NCI-H1092 treated with DMSO at 0.1 percent for 48 hours (cell line): ENCODE measurements at places on chromosomes 3 and 15.

GRCh38 chr3:143628971-143629370, 219.3 kb downstream of the SLC9A9 start:
- no peak for DNase-seq

GRCh38 chr3:196979545-196979944, 10.9 kb upstream of the PIGZ start:
- DNase-seq, result no peak

GRCh38 chr3:156160647-156161046, 40.3 kb downstream of the KCNAB1 start:
- no peak for DNase-seq

- no peak for DNase-seq
Measured at GRCh38 chr3:87219611-87220010, 7.5 kb upstream of the CHMP2B start.

GRCh38 chr15:67746022-67746421, 79.3 kb upstream of the SKOR1 start:
- DNase-seq, result no peak

GRCh38 chr3:39601241-39601640, 133.8 kb downstream of the MOBP start:
- peak; percentile 88 for DNase-seq

GRCh38 chr3:61665987-61666386, 104.6 kb downstream of the PTPRG start:
- no peak for DNase-seq

GRCh38 chr3:136651581-136651980, 100.6 kb downstream of the STAG1 start:
- DNase-seq, result no peak

DNA sequence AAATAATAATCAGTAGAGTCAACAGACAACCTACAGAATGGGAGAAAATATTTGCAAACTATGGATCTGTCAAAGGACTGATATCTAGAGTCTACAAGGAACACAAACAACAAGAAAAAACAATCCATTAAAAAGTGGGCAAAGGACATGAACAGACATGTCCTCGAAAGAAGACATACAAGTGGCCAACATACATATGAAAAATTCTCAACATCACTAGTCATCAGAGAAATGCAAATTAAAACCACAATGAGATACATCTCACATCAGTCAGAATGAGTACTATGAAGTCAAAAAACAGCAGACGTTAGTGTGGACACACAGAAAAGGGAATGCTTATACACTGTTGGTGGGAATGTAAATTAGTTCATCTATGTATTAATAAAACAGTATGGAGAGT, 33.7 kb downstream of the SLC2A2 start:
- no peak for DNase-seq

DNA sequence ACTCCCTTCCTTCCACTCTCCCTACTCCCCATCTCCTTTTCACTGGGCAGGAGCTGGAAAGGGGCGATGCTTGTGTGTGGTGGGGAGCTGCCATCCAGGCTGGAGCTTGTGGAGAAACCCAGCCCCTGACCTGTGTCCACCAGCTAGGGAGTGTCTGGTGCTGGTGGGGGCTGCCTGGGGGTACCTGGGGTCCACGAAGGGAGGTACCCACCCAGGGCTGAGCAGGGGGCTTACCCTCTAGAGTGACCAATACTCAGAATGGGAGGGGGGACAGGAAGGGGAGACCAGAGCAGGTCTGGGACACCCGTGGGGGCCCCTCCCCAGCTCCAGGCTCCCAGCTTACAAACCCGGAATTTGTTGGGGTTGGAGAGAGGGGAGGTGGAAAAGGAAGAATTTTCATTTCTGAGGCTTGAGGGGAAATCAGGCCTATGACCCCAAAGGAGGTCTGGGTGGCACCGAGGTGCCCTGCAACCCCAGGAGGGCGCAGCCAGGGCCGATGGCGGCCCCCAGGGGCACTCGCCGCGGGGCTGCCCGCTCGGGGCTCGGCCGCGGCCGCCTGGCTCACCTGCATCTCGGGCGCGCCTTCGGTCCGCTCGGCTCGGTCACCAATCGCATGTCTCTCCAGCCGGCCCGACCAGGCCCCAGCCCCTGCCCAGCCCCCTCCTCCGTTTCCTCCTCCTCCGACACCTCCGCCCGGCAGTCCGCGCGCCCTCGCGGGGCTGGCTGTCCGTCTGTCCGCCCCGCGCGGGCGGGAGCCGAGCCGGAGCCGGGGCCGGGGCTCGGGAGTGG, 773 bp downstream of the LINGO1 start:
- DNase-seq, result no peak

GRCh38 chr3:178673529-178673928, 137.3 kb downstream of the KCNMB2 start:
- no peak for DNase-seq

GRCh38 chr3:146561879-146562278, 17.5 kb upstream of the PLSCR1 start:
- no peak for DNase-seq

DNA sequence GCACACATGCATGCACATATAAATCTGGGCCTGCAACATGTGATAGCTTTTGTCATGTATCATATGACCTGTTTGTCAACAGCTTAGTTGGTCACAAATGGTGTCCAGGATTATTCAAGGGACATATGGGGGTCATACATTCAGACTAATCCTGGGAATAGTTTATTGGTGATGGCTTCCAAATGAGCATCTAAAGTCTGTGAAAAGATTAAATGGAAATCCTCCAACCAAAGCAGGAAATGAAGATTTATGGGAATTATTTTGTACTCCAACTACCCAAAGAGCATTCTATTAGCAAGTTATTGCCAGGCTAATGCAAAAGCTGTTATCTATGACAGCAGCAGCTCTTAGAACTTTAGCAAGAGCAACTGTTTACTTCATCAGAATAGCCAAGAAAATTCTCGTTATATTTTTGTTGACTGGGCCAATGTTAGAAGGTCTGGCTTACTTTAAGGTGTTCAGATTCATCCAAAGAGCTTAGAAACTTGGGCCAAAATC, 7.1 kb downstream of the FSTL1 start:
- no peak for DNase-seq

- no peak for DNase-seq
Measured at GRCh38 chr3:34070831-34071585, 272.6 kb downstream of the PDCD6IP start.

GRCh38 chr3:159861369-159861987, 127.2 kb upstream of the IL12A start:
- no peak for DNase-seq

GRCh38 chr3:192422997-192423342, 304.4 kb downstream of the FGF12 start:
- DNase-seq, result peak; percentile 43

GRCh38 chr3:112627919-112628466, 12.9 kb downstream of the CCDC80 start:
- peak; percentile 34 for DNase-seq

GRCh38 chr3:189927975-189928895, 192.5 kb downstream of the P3H2 start:
- DNase-seq, result no peak

- no peak for DNase-seq
Measured at GRCh38 chr3:29152379-29152778, 128.5 kb upstream of the RBMS3 start.

- no peak for DNase-seq
Measured at GRCh38 chr3:42387802-42388651, 22.4 kb downstream of the LYZL4 start.

DNA sequence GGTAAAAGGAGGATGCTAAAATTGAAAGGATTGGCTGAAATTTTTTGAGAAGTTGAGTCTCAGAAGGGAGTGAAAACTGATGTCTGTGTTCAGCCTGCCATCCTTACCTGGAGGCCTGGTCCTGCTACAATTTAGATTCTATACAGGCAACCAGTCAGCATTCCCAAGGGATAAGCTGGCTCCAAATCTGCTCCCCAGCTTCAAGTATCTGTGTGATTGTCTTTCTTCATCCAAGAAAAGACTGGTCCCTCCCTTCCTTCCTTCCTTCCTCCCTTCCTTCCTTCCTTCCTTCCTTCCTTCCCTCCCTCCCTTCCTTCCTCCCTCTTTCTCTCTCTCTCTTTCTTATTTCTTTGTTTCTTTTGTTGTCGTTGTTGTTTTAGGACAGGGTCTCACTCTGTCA, 24.7 kb upstream of the UMPS start:
- DNase-seq, result no peak

- DNase-seq, result no peak
Measured at GRCh38 chr3:157310329-157311052, 126.2 kb upstream of the PTX3 start.

GRCh38 chr3:59839810-59840515, 790.1 kb upstream of the CFAP20DC start:
- no peak for DNase-seq

DNA sequence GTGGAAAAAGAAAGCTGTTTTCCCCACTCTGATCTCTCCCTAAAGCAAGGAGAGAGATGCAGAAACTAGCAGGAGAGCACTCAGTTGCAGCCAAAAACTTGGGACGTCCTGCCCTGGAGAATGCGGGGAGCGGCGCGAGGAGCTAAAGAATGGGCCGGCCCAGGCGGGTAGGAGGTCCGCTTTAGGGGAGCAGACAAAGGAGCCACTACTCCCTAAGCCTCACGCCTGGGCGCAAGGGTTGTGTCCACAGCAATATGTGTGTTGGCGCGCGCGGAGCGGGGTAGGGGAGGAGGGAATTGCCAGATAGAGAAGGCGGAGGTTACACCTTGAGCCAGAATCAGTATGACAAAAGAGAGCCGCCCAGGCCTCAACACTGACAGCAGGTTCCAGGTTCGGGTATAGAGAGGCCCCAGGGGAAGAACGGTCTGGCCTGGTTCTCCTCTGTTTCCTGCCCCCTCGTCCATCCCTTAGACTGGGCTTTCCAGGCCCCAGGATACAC, 2.9 kb downstream of the WNT5A start:
- DNase-seq, result no peak

- peak; percentile 86 for DNase-seq
Measured at GRCh38 chr15:75195766-75196241, 5.9 kb upstream of the C15orf39 start.

DNA sequence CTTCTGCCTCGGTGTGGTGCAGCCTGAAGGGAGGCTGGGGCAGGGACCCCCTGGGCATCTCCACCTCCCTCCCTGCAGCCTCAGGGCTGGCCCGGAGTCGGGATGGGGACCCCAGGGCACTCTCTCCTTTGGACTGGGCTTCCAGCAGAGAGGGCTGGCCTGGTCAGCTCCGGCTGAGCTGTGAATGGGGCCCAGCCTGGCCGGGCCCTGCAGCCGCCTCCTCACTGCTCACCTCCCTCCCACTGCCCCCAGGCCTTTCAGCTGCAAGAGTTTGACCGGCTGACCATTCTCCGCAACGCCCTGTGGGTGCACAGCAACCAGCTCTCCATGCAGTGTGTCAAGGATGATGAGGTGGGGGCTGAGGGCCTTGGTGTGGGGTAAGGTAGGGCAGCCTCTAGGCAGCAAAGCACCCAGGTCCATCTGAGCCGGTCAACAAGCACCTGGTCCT, 36.0 kb downstream of the PSTPIP1 start:
- no peak for DNase-seq

DNA sequence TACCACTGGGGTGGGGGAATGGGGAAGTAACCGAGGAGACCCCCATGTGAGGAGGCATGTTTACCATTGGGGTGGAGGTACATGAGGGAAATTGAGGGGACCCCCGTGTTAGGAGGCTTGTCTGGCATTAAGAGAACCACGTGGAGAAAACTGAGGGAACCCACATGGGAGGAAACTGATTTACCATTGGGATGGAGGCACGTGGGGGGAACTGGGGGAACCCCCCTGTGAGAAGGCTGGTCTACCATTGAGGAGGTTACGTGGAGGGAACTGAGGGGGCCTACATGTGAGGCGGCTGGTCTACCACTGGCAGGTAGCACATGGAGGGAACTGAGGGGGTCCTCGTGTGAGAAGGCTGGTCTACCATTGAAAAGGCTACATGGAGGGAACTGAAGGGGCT, 159.4 kb downstream of the FBLN2 start:
- DNase-seq, result no peak

DNA sequence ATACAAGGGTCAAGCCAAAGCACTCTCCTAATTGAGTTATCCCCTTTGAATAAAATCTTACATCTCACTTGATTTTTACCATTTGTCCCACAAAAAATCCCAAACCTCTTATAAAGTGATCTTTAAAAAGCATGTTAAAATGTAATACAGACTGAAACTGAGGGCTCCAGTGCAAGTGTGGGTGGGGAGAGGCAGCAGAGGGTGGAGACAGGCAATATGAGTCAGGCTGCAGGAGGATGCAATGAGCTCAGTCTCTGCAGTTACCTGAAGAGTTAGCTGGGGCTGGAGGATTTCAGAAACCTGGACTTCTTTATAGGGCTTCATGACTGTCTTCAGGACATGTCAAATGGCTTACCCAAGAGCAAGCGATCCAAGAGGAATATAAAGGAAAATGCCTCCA, 14.2 kb upstream of the COLQ start:
- no peak for DNase-seq

DNA sequence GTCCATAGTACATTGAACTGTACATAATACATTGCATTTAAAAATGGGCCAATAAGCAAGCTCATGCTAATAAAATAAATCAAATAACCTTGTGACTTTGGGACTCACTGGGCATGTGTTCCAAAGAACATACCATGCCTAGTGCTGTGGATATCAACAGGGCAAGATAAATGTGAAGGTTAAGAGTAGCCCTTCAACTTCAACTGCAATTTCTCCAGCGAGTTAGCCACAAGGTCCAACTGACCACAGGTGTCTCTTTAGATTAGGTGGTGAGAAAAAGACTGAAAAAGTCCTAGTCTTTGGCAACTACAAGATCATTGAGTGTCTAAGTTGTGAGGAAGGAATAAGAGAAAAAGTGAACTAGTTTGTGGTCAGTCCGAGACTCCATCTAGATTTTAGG, 78.3 kb upstream of the ATP11B start:
- DNase-seq, result no peak

- no peak for DNase-seq
Measured at GRCh38 chr3:32998631-32999451, 47.4 kb downstream of the CCR4 start.

GRCh38 chr3:189369636-189370035, 197.9 kb downstream of the TPRG1 start:
- DNase-seq, result no peak

DNA sequence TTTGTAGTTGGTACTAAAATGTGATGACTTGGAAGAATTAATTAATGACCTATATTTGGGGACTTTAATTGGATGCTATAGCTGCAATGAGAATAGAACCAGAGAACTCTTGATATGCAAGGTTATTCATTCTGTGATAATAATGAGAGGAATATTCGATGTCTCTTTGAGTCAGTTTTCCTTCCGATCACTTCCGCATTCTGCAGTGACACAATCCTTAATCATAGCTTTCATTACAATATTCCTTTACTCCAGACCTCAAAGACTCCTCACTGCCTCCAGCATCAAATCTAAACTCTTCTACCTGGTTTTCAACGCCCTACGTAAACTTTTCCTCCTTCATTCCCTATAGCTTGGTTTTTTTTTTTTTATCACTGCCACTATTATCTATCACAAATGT, 21.6 kb downstream of the B3GNT5 start:
- no peak for DNase-seq
